ENCODE measurements at places on chromosomes 16 and 17. TPM values are rescaled to one million over a fixed set of nuclear protein-coding genes. Genes with fewer than 3 reads are reported as not detected.

DNA sequence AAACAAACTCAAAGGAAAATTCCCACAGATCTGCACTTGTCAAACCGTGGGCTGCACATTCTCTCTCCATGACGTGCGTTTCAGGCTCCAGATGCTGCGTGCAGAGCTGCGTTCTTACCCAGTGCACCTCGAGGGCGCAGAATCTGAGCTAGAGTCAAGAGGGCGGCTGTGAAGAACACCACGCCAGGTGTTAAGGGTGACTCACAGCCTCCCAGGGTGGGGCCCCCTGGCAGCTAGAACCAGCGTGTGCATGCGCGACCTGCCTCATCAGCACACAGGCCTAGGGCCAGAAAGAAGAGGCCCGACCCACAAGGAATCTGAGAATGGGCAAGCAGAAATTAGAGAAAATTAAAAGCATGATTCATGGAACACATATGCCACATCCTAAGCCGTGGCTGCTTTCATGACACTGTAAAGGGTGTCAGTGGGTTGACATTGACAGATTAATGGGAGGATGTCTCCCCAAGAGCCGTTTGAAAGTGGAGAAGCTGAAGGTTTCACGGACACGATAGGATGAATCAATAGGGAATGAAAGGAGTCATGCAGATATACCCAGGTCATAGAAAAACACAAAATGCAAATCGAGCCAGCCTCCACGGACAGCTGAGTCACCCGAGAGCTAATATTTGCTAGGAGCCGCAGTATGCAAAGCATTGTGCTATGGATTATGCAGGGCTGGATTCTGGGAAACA lies 29.0 kb downstream of the MARCHF10 start:
- no peak for DNase-seq

GOSR2 gene
- 38.6 TPM for total RNA-seq

GRCh38 chr17:7440113-7440833 lies 961 bp downstream of the FGF11 start:
- peak; percentile 63 for DNase-seq

RASL10B gene
- 39.2 TPM for total RNA-seq

DNA sequence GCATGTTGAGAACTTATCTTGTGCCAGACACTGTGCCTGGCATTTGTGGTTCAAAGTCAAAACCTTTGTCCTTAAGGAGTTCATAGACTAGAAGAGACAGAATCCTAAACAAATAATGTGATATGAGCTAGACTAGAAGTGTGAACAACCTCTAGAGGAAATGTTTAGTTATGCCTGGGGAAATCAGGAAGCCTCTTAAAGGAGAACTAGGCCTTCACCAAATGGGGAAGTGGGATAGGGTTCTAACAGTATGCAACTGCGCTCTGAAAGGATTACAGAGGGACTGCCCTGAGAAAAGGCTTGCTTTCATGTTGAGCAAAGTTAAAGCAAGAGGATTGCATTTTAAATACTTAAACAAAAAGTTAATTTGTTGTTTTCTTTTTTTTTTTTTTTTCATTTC lies 4.9 kb downstream of the RUNDC1 start:
- no peak for DNase-seq

DNA sequence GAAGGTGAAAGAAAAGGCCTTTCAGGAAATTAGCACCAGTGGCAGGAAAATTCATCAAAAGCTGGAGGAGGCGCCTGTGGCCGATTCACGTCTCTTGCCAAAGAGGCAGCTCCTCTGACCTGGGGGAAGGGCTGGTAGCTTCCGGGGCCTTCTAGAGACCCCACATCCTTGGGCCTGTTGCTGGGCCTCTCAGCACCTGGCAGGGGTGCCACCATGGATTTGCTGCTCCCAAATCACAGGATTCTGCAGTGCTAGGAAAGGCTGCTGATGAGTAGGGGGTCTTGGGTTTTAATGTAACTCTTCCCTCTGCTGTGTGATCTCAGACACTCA lies 11.6 kb upstream of the CBFB start:
- DNase-seq, result no peak

DNA sequence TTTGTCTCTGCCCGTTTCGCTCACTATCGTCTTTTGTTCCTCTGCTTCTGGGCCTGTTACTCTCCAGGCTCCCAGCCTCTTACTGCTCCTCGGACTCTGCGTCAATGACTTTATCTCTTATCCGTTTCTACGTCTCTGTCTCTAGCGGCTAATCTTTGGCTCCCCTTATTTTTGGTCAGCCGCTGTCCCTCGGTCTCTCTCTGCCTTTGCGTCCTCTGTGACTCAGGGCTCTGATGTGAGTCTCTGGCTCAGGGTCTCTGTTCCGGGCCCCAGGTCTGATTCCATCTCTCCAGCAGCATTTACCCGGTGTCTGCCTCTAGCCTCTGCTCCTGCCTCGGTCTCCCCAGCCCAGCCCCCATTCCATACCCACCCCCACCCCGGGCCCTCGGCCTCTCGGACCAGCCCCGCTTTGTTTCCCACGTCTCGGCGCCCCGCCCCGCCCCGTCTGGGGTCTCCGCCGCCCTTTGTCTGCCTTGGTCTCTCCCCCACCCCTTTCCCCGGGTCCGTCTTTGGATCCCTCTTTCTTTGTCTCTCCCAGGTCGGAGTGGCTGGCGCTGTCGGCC lies 547 bp upstream of the ZNF48 start:
- peak; percentile 72 for DNase-seq

ENPP7 gene
- total RNA-seq, result not detected

DNA sequence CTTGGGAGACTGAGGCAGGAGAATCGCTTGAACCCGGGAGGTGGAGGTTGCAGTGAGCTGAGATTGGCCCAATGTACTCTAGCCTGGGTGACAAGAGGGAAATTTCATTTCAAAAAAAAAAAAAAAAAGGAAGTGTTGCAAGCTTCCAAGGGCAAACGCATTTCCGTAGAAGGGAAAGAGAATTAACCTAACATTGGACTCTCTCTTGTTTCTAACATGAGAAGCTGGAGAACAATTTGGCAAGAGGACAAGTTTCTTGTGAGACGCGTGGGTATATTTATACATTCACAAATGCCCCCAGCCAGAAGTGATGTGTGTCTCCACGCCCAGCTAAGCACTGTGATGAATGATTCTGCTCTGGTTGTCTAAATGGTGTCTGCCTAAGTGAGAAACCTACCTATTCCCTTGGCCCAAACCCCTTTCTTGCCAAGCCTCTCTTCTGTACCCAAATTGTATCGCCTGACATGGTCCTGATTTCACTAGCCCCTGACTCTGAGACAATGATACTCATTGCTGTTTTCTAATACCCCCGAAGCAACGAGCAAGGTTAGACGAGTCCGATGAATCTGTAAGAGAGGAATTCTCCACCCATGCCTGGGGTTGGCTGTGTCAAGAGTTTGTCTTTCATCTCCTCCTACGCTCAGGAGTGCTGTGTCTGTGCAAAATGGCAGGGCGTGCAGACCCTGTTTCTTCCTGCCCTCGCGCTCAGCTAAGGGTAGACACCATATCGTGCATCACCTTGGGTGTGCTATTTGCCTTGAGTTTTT lies 14.2 kb upstream of the ST6GALNAC2 start:
- no peak for DNase-seq

DNA sequence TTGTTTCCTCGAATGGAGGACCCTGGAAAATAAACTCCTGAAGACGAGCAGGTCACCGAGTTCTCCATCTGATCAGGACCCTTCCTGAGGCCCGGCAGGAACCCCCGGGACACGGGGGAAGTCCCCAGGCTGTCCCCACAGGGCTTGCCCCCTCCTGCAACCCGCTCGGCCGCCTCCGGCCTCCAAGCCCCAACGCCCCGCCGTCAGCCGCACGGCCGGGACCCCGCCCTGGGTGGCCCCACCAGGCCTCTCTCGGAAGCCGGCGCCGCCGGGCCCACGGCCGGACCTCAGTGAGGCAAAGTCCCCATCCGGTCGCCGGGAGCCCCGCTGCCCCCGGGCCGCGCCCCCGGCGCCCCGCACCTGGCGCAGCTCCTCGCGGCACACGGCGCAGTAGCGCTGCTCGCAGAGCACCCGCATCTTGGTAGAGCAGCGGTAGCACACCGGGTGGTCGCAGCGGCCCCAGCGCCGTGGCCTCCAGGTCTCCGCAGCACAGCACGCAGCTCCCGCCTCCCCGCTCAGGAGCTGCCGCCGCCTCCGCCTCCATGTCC lies 383 bp downstream of the ZNF598 start:
- no peak for DNase-seq

DNA sequence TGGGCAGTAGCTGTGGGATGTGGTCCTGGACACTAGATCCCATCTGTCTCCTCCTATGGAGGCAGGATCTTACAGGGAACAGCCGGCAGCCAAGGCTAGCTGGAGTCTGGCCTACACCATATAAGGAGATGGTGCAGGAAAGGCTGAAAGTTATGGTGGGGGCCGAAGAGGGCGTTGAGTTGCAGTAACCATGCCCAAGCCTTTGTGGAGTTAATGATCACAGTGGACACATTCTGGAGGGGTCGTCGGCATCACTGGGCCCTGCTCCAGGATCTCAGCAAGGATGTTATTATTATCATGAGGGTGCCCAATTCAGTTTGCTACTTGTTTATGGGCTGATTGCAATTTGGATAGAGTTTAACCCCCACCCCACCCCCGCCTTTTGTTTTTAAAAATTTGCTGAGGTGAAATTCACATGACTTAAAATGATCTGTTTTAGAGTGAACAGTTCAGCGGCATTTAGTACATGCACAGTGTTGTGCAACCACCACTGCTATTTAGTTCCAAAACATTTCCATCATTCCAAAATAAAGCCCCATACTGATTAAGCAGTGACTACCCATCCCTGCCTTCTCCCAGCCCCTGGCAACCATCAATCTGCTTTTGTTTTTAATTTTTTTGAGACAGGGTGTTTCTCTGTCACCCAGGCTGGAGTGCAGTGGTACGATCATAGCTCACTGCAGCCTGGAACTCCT lies 184.3 kb upstream of the CACNG3 start:
- peak; percentile 44 for DNase-seq

DNA sequence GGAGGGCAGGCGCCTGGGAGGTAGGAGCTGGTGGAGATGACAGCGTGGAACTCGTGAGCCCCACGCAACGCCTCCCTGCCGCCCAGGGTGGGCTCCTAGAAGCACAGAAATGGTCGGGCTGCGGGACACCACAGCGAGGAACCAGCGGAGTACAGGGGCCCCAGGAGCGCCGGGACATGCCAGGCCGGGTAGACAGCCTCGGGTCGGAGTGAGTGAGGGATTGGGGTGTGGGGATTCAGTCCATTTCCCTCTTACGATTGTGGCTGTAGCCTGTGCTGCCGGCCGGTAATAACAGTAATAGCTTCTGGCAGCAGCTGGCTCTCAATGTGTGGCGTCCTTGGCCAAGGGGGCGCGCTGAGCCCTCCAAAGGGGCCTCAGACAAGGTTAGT lies 12.2 kb upstream of the CES3 start:
- DNase-seq, result no peak

GRCh38 chr17:38326996-38327792 lies 16.6 kb downstream of the GPR179 start:
- no peak for DNase-seq

GRCh38 chr17:75809631-75810111 lies 25.1 kb downstream of the UNK start:
- DNase-seq, result no peak

NKD1 gene
- 1.1 TPM for total RNA-seq

DNA sequence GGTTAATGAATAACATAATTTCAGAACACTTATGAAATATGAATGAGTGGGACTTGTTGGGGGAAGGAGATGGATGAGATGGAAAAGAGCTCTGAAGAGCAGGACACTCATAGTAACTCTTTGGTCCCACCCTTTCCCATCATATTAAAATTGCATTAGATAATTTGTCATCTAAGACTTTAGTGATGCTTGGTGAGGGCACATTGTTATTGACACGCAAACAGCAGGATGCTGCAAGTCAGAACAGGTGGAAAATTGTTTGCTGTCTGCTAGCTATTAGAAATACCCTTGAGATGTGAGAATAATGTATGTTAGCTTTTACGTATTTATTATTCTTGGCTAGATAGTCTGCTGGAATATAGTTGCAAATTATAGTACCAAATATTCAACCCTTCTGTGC lies 75.7 kb downstream of the TANC2 start:
- DNase-seq, result no peak

DNA sequence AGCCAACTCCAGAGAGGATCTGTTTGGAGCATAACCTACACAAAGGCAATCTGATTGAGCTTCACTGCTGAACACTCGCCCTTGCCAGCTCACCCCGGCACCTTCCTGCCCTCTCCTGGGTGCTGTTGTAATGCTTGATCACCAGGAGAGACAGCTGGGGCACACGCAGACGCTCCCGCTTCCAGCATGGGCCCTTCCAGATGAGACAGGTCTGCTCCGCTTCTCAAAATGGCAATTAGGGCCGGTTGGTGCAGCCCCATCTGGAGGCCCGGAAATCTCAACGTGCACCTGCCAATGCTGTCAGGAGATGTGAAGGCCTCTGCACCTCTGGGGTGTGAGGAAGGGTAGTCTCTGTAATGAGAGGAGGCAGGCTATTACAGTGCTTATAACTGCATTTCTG lies 206.1 kb downstream of the ABCC12 start:
- no peak for DNase-seq

GRCh38 chr16:89319886-89320781 lies 102.6 kb downstream of the ZNF778 start:
- peak; percentile 77 for DNase-seq

ATP2C2 gene
- not detected for total RNA-seq

- DNase-seq, result no peak
Measured at GRCh38 chr16:19109288-19109664, 4.5 kb upstream of the ITPRIPL2 start.

DNA sequence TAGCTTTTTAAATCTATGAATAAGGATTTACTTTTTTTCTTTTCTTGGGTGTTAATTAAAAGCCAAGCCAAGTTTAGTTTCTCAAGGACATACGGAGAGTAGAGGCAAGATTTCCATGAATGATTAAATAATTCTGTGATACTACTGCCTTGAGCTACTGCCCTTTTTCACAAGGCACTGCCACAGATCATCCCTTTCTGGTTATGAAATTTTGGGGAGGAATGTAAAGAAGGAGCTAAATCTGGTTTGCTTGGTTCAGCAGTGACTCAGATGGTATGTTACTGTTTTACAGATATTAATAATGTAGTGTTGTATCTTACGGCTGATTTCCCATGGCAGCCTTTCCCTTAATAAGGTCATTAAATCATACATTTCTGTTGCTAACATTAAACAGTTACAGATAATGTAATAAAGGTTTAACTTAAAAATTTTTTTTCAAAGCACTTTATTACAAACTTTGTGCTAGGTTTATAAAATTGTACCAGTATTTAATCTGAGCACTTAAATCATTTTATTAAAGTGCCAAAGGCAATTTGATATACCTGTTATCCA lies 2.6 kb downstream of the WSB1 start:
- no peak for DNase-seq

DNA sequence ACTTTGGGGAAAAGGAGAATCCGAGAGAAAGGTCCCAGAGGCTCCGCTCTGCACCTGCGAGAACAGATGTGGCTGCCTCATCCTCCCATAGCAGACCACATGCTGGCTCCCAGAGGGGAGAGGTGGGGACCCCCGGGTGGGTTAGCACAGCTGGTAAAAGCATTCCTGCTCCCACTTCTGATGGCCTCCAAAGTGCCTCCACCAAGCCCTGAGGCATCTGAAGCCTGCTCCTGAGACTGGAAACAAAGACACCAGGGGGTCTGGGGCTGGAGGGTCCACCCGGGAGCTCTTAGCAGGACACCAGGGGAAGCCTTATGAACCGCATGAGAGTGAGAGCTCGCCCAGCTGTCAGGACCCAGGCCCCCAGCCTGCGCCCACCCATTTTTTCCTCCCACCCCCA lies 46.4 kb downstream of the ZNF423 start:
- DNase-seq, result no peak

TRIM37 gene
- 12.9 TPM for total RNA-seq

CACNA1G gene
- 6.2 TPM for total RNA-seq

Data from right atrium auricular region (tissue), 2 donors.